NK-92 treated with Interleukin-12 subunit alpha and Interleukin-12 subunit beta, amount 100 ng/mL, for 24 hours (cell line): ENCODE measurements at places on chromosomes 2 and 18.

DNA sequence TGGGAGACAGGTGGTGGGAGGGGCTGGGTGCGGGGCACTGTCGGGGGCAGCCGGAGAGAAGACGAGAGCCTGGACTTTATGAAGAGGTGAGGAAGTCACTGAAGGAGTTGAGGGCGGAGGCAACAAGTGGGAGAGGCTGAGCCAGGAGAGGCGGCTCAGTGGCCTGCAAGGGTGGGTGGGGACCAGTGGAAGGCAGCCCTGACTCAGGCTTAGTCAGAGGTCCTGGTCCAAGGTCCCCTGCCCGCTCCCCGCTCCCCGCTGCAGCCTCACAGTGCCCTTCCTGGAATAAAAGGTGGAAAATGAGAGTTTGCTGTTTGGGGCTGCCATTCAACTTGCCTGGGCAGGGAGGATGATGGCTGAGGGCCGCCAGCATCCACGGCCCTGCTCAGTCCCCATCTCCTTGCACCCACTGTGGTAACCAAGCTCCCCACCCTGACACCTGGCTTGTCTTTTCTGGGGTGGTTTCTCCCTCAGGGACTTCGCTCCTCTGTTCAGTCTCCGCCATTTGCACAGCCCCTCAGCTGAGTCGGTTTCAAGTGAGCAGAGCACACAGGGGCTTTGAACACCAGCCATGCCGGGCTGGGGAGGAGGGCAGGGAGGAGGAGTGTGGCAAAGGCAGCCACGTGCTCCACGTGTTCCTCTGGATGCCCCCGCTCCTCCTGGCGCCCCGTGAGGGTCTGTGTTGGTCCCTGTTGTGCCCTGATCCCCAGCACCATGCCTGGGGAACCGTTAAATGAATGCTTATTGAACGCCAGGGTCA, 13.7 kb upstream of the RALB start:
- DNase-seq = no peak

GRCh38 chr2:77519164-77519887, 2.9 kb downstream of the LRRTM4 start:
- DNase-seq = no peak

- DNase-seq = no peak
These were observed 88.4 kb downstream of the DSEL start for GRCh38 chr18:67428158-67428557.

DNA sequence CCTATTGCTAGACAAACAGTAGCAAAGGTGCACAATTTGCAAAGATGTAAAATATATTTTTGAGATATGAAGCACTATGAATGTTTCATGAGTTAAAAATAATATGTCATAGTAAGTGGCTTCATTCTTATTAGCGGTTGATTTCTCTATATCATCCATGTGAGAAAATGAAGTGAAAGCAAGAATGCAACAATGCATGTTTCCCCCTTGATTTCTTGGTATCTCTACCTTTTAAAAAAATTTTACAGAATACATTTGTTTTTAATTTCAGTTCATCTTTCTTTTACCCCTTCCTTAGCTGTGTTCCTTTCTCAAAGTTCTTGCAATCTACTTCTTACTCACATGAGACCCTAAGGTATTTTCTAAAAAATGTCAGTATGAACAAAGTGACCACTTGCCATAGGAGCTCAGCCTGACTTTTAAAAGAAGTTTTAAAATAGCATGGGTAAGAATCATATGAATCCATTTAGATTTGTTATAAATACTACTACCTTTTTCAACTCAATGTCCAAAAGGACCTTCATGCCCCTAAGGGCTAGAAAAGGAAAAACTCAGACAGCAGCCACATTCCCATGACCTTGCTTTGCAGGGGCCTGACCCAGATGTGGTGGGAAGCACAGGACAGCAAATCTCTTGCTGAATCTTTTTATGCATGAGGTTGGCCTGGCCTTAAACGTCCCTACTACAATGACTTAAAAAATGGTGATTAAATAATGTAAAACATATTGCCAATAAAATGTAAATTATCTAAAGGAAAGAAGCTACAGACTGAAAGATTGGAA, 14.8 kb upstream of the SLC38A11 start:
- DNase-seq = no peak

GRCh38 chr2:102049756-102050443, 58.1 kb downstream of the IL1R2 start:
- no peak for DNase-seq

DNA sequence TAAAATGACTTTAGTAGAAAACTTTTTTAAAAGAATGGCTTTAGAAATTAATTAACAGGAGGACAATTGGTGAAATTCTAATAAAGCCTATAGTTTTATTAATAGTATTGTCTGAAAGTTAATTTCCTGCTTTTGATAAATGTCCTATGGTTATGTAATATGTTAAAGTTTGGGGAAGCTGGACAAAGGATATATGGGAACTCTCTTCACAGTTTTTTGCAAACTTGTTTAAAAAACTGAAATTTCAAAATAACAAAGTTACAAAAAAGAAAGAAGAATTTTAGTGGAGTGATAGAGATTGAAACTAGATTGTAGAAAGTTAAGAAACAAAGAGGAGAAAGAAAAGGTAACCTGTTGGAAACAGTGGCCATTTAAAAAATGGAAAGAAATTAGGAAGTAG, 67.3 kb downstream of the SEMA4F start:
- DNase-seq = no peak

DNA sequence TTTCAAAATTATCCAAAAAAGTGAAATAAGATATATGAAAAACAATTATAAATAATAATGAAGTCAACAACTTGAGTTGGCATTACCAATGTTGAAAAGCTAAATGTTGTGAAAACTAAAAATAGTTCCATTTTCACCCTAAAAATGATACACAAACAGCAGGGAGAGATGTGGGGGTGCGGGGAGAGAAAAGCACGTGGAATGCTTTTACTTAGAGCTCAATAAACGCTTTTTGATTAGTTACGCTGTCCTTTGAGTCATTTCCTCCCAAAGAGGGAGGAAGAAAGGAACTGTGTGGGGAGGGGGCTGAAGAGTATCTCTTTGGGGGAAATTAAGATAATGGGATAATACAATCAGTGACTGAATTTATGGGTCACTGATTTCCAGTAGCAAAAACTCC, 29.2 kb downstream of the ZNF521 start:
- DNase-seq = no peak

- no peak for DNase-seq
These were observed 5.6 kb upstream of the RUFY4 start for GRCh38 chr2:218063486-218063885.

GRCh38 chr18:74288730-74289129, 3.0 kb downstream of the CYB5A start:
- DNase-seq = no peak

- no peak for DNase-seq
These were observed 393.1 kb upstream of the PIK3C3 start for GRCh38 chr18:41561961-41562360.

DNA sequence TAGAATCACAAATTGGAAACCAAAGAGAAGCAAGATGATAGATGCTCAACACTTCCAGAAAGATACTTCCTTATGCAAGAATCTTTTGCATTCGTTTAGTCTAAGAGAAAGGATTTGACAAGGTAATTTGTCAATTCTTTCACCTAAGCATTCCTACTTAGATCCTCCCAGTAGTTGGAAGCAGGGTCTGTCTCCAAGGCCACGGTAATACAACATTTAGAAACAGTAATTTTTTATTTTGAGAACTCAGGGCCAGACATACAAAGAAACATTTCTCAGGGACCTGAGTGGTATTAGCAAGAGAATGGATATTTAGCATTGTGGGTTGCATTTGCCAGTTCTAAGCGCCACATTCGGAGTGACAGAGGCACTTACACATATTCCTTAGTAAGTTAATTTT, 68.6 kb downstream of the ACYP2 start:
- DNase-seq = no peak
